ENCODE measurements at places on chromosomes 5 and 9.

DNA sequence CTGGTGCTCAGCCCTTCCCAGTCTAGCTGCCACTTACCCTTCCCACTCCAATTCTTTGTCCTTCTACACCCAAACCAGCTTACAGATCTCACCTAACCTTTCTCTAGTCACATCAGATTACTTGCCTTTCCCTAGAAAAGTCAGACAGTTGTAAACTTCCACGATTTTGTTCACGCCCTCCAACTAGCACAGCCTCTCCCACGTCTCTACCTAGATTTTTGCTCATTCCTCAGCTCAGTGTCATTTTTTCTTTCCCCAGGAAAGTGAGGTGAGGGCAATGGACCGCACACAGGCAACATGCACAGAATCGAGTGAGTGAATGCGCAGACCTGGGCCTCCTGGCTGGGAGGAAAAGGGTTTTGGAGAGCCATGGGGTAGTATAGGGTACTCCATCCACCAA is 20.9 kb upstream of the PRUNE2 start:
- DNase-seq = no peak

DNA sequence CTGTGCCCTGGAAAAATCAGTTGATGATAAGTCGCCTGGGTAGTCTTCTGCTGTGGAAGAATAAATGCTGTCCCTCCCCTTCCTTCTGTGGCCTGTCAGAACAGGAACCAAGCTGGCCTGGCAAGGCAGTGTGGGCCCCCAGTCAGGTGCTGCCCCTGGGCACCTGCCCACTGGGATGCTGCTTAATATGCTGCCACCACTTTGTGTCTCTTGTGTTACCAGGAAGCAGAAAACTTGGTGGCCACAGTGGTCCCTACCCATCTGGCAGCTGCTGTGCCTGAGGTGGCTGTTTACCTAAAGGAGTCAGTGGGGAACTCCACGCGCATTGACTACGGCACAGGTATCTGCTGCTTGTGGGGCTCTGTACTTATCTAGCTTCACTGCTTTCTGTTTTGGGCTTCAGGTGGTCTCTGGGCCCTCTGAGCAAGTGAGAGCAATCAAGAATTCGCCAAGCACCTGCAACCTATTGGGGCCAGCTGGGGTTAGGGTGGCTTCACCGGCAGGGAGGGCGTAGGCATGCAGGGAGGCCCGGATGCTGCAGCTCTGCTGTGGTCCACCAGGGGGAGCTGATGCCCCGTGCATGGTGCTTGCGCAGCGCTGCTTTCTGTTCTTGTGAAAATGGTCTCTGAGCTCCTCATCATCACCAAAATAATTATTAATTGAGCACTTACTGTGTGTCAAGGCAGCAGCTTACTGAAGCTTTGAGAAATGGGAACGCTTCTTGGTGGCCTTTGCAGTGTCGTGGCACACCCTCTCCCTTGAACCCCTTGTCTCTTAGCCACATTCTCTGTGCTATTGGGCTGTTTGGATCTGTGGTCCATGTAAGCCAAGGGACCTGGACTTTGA is 20.3 kb downstream of the PTPA start:
- peak; percentile 59 for DNase-seq

DNA sequence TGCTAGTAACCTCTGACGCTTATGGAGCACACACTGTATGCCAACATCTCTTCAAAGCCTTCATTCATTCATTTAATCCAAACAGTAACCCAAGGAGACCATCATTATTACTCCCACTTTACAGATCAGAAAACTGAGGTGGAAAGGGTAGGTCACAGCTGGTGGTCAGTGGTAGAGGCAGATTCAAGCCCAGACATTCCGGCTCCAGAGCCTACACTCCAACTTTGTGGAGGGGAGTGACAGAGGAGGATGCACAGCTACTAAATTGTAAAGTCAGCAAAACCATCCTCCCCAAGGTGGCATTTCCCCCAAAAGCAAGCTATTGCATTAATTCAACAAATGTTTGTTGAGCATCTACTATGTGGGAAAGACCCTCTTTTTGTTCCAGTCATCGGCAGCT is 110.5 kb upstream of the CPEB4 start:
- DNase-seq = no peak

GRCh38 chr5:13477118-13477737 is 467.3 kb downstream of the DNAH5 start:
- peak; percentile 96 for DNase-seq

DNA sequence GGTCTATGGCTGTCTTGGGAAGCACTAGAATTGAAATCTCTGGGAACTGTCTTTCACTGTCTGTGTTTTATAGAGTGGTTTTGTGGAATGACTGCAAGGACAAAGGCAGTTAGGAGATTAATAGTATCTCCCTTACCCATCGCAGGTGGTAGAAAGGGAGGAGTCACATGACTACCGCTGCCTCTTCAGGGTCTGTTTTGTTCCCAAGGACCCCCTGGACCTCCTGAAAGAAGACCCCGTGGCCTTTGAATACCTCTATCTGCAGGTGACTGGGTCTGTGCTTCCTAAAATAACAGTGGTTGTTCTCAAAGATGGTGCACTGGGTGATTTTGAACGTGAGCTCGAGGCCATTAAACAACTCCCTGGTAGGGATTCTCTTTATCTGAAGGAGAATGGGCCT is 22.8 kb upstream of the TRMT10B start:
- DNase-seq = no peak
